ENCODE measurements at places on chromosomes 1 and 21. TPM values are rescaled to one million over a fixed set of nuclear protein-coding genes. Genes with fewer than 3 reads are reported as not detected.

- H3K4me3 ChIP-seq: no peak overlapping the region
- no peak overlapping the region for H3K27ac ChIP-seq
- no peaks in the 10 kb centered on the region for H3K36me3 ChIP-seq
- DNase-seq: no peak
- H3K4me1 ChIP-seq: no peaks in the 10 kb centered on the region
These were observed 36.0 kb upstream of the IRF2BP2 start for GRCh38 chr1:234645964-234646363.

DNA sequence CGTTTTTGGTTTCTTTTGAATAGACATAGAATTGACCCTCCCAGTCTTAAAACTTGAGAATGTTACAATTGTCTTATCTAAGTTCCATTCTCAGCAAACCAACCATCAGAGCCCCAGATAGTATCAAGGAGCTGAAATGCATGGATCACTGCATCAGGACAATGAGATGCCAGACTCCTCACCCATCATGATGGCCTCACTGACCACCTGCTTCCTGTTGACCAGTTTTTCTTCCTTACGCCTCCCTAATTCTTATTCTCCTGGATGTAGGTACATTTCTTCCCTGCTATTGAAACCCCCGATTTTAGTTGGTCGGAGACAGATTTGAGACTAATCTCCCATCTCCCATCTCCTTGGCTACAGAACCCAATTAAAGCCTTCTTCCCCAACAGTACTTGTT is 17.7 kb downstream of the MATN1 start:
- no peaks in the 10 kb centered on the region for H3K36me3 ChIP-seq
- H3K4me3 ChIP-seq: no peak overlapping the region
- no peak for DNase-seq
- H3K27me3 ChIP-seq: no peaks in the 10 kb centered on the region

DNA sequence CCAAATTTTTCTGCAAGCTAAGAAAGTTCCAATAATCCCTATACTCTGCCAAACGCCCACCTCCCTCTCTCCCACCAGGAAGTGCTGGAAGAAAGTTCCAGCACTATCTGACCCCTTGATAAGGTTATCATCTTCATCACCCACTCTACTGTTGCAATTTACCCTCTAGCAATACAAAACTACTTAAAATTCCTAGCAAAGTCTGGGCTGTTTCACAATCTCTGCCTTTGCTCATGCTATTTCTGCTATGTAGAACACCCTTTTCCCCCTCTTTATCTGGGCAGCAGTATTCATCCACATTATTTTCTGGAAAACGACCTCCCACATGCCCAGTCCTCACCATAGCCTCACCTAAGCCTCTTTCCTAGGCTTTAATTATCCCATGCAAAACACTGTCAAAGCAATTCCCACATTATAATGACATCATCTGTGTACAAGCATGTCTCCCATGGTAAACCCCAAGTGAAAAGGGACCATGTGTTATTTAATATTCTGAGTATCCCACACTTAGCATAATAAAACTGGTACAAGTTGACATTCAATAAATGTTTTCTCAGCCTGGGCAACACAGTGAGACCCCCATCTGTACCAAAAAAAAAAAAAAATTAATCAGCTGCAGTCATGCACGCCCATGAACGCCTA is 12.0 kb downstream of the F11R start:
- peaks cover 11% of the 10 kb centered on the region for H3K4me1 ChIP-seq
- DNase-seq: no peak

GRCh38 chr1:93483200-93483599 is 35.3 kb downstream of the FNBP1L start:
- no peak for DNase-seq
- no peaks in the 10 kb centered on the region for H3K4me1 ChIP-seq
- no peaks in the 10 kb centered on the region for H3K36me3 ChIP-seq
- H3K27me3 ChIP-seq: no peaks in the 10 kb centered on the region

The ANXA9 gene
- not detected for total RNA-seq

The ASPM gene
- total RNA-seq: 36.9 TPM

- H3K27ac ChIP-seq: no peak overlapping the region
- H3K4me3 ChIP-seq: no peak overlapping the region
- H3K27me3 ChIP-seq: no peaks in the 10 kb centered on the region
- H3K36me3 ChIP-seq: no peaks in the 10 kb centered on the region
These were observed 414.3 kb upstream of the NR5A2 start for GRCh38 chr1:199612976-199613774.

DNA sequence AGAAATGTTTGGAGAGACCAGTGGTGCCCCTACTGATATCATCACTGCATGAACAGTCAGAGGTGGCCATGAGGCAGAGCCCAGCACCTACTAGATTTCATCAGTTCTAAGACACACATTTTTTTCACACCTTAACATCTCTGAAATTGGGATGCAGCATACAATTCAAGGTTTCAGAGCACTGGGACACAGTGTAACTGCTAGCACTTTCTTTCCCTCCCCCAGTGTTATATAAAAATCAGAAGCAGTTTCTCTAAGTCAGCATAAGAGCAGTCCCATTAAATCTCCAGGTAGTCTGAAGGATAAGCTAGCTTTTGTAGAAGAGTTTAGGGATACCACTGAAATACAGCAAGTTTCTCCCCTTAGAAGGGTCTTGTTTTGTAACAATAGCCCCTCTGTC is 10.0 kb upstream of the ANGPTL7 start:
- H3K4me1 ChIP-seq: no peaks in the 10 kb centered on the region
- H3K4me3 ChIP-seq: no peak overlapping the region
- no peaks in the 10 kb centered on the region for H3K27me3 ChIP-seq
- peaks cover 2% of the 10 kb centered on the region for H3K36me3 ChIP-seq
- no peak for DNase-seq

The C1orf141 gene
- not detected for total RNA-seq

GRCh38 chr21:46054451-46054881 is 43.4 kb upstream of the COL6A2 start:
- no peaks in the 10 kb centered on the region for H3K27me3 ChIP-seq
- no peak overlapping the region for H3K27ac ChIP-seq

GRCh38 chr1:16986962-16987361 is 6.5 kb upstream of the MFAP2 start:
- no peaks in the 10 kb centered on the region for H3K4me1 ChIP-seq
- no peaks in the 10 kb centered on the region for H3K36me3 ChIP-seq
- no peak for DNase-seq
- H3K27me3 ChIP-seq: no peaks in the 10 kb centered on the region
- H3K27ac ChIP-seq: no peak overlapping the region
- H3K4me3 ChIP-seq: no peak overlapping the region

DNA sequence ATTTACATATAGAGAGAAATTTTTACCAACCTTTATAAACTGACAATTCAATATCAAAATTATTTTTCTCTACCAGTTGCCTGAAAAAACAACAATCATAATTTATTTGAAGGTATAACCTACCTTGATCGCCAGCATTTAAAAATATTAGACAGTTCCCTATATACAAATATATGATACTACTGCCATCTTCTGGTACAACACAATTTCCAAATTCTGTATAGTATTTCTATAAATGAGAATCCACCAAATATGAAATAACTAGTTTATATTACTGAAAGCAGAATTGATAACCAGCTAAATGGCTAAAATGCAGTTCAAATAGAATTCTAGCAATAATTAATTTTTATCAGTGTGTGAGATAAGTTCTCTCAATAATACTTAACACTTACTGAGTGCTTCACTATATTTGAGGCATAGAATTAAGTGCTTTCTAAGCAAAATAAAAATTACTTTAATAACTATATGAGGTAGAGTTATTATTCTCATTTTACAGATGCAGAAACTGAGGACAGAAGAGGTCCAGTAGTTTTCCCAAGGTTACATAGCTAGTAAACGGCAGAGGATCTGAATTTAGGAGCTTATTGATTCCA is 75.6 kb downstream of the PIGK start:
- no peaks in the 10 kb centered on the region for H3K27me3 ChIP-seq
- DNase-seq: no peak
- H3K4me1 ChIP-seq: no peaks in the 10 kb centered on the region
- no peaks in the 10 kb centered on the region for H3K36me3 ChIP-seq
- H3K4me3 ChIP-seq: no peak overlapping the region
- no peak overlapping the region for H3K27ac ChIP-seq

GRCh38 chr1:14925336-14926136 is 228.0 kb upstream of the TMEM51 start:
- no peaks in the 10 kb centered on the region for H3K36me3 ChIP-seq
- H3K27ac ChIP-seq: no peak overlapping the region
- H3K4me3 ChIP-seq: no peak overlapping the region
- no peaks in the 10 kb centered on the region for H3K4me1 ChIP-seq
- DNase-seq: no peak
- H3K27me3 ChIP-seq: peaks cover 15% of the 10 kb centered on the region

DNA sequence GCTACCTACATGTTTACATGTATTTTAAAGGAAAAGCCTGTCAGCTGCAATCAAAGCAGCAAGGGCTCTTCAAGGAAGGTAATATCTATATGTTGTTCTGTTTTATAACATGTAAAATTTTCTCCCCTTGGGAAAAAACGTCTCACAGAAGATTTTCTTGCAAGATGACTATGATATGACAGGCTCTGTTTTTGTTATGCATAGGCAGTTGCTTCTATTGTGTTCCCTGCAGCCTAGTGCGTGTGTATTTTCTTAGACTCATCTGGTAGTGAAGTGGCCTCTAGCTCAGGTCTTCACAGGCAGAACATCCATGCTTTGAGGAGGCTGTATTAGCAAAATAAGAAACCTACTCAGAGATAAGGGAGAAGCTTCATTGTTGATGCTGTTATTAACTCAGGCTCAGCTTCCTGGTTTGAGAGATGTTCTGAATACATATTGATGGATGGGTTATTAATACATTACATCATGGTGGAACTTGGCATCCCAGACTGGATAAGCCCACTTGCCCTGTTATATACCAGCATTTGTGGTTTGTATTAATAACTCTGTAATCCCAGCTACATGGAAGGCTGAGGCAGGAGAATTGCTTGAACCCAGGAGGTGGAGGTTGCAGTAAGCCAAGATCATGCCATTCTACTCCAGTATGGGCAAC is 35.8 kb downstream of the LAMC1 start:
- H3K4me3 ChIP-seq: no peak overlapping the region
- no peak overlapping the region for H3K27ac ChIP-seq
- no peaks in the 10 kb centered on the region for H3K36me3 ChIP-seq
- peaks cover 14% of the 10 kb centered on the region for H3K4me1 ChIP-seq
- no peak for DNase-seq

The USH2A gene
- total RNA-seq: not detected

The GBP7 gene
- not detected for total RNA-seq

DNA sequence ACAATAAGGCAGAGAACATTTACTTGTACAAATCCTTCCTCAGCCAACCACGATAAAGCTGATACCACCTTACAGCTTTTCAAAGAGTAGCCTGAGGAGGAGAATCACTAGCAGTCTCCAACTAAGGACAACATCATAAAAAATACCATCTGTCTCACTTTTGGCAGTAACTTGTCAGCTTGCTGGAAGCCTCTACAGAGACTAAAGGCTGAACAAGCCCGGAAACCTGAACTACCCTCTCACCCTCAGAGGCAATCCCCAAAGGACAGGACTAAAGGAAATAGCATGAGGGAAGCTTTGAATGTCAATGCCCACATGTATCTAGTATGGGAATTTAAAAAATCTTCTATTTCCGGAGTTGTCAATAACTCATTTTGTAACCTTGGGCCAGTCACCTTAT is 10.6 kb downstream of the SRSF4 start:
- peak overlapping the region; percentile 20 for H3K4me3 ChIP-seq
- DNase-seq: peak; percentile 20
- peaks cover 7% of the 10 kb centered on the region for H3K36me3 ChIP-seq

GRCh38 chr1:179169616-179170467 is 59.6 kb downstream of the ABL2 start:
- H3K27me3 ChIP-seq: no peaks in the 10 kb centered on the region
- H3K27ac ChIP-seq: no peak overlapping the region
- no peak overlapping the region for H3K4me3 ChIP-seq
- DNase-seq: no peak
- no peaks in the 10 kb centered on the region for H3K36me3 ChIP-seq
- peaks cover 7% of the 10 kb centered on the region for H3K4me1 ChIP-seq
